ENCODE measurements at places on chromosomes 2 and 18.

GRCh38 chr2:35114765-35115164 is 1240.8 kb upstream of the CRIM1 start:
- peak; percentile 19 for DNase-seq

DNA sequence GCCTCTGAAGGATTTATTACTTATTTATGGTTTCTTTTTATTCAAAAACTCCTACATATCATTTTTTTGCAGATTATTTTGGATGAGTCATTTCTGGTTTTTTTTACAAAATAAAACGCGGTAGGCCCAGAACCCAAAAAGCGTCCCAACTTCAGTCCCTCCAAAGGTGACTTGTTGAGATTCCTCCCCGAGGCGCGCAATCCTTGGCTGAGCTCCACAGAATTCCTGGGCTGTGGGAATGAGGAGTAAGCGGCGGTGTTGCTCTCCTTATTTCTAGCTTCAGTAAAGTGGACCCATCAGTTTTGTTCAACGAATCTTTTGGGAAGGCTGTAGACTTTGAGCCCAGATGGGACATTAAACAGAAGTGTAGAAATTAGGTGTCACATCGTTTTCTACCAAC is 67.0 kb upstream of the RMP24 start:
- DNase-seq, result no peak

GRCh38 chr18:54147439-54147838 is 77.0 kb downstream of the MBD2 start:
- DNase-seq, result no peak

GRCh38 chr2:196836440-196836839 is 27.3 kb upstream of the C2orf66 start:
- no peak for DNase-seq

GRCh38 chr2:140539242-140539875 is 1591.5 kb downstream of the LRP1B start:
- peak; percentile 6 for DNase-seq

GRCh38 chr2:237291138-237291792 is 122.7 kb downstream of the COL6A3 start:
- peak; percentile 93 for DNase-seq

DNA sequence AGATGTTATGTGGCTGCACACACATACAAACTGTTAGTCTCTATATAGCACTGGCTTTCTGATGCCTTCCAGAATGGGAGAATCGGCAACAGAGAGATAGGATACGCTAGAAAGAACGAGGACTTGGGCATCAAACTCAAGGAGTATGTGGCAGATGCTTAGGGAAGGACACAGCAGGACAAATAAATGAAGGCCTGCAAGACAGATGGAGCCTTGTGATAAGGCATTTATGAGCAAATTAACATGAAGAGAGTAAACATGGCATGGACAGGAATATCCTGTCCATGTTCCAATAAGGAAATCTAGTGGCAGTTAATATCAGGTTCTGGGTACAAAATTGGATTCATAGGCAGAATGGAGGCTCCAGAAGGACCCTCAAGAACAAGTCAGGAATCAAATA is 136.9 kb downstream of the SLC4A10 start:
- DNase-seq, result no peak

DNA sequence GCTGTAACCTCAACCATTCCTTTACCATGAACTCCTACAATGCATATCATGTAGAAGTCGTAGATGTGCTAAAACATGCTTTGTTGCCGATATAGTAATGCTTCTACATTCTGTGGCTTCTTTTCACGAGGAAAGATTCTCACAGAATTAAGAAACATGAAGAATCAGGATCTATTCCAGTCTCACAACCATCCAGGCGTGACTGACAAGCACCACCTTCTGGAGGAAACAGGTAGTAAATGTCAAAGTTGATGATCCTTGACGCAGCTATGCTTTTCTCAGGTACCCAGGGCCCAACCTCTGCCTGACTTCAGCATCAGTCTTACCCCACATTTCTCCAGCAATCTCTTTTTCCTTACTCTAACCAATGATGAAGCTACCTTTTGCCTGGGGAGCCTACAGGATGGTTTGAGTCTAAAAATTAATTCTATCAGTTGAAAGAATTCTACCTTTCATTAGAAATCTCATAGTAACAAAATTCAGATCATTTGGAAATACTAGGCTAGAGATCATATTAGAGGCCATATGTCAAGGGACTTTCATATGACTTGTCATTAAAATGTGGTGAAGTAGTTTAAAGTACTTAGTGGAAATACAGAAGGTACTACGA is 123.3 kb upstream of the RND3 start:
- peak; percentile 71 for DNase-seq
